ENCODE measurements at places on chromosomes 6 and 20.

GRCh38 chr6:158028421-158028820, 46.8 kb downstream of the SYNJ2 start:
- no peak for DNase-seq

GRCh38 chr6:37709250-37709931, 11.7 kb upstream of the MDGA1 start:
- no peak for DNase-seq

DNA sequence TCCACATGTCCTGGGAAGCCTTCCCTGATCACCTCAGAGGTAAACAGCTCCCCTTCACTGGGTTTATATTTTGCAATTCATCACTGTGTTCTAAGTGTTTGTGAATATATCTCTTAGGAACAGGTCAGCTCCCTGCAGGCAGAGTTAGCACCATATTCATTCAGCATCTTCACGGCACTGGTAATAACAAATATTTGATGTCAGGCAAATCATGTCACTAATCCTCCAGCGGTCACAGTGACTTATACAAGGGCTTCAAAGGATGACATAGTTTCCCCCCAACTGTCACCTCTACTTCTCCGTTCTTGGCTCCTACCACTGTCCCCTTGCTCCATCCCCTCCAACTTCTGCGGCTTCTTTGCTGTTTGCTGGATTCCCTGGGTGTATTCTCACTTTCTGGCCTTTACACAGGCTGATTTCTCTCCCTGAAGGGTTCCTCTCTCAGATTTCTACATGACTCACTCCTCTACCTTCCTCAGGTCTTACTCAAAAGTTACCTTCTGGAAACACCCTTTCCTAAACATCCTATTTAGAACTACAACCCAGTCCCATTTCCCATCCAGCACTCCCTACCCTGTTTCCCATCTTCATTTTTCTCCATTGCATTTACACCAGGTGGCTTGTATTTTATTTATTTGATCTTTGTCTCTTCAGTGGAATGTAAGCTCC, 66.6 kb downstream of the NHLRC1 start:
- no peak for DNase-seq

GRCh38 chr6:116945809-116946208, 68.8 kb downstream of the RFX6 start:
- no peak for DNase-seq

DNA sequence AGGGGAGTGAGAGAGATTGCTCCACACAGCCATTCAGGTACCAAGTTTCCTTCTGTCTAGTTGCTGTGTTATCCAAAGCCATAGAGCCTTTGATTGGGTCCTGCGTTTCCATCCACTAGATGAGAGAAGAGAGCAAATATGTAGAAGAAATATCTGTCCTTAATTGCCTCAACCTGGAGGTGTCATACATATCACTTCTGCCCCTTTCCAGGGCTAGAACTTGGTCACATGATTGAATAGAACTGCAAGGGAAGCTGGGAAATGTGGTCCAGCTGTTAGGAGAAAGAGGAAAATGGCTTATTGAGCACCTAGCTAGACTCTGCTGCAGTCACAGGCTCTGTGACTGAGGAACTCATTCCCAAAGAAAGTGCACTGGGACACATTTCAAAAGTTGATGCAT, 115.6 kb upstream of the JAG1 start:
- DNase-seq: no peak

DNA sequence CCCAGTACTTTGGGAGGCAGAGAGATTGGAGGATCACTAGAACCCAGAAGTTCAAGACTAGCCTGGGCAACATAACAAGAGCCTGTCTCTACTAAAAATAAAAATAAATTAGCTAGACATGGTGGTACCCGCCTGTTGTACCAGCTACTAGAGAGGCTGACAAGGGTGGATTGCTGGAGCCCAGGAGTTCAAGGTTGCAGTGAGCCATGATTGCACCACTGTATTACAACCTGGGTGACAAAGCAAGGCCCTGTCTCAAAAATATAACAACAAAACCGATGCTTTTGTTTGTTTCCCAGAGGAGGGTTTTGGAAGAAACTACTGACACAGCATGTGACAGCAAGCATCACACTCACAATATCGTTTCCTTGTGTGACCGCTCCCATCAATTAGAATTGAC, 119.6 kb downstream of the TSHZ2 start:
- DNase-seq: no peak

- DNase-seq: no peak
Measured at GRCh38 chr6:657743-658142, 843 bp upstream of the HUS1B start.

- DNase-seq: no peak
Measured at GRCh38 chr6:144485531-144485930, 200.4 kb downstream of the UTRN start.

DNA sequence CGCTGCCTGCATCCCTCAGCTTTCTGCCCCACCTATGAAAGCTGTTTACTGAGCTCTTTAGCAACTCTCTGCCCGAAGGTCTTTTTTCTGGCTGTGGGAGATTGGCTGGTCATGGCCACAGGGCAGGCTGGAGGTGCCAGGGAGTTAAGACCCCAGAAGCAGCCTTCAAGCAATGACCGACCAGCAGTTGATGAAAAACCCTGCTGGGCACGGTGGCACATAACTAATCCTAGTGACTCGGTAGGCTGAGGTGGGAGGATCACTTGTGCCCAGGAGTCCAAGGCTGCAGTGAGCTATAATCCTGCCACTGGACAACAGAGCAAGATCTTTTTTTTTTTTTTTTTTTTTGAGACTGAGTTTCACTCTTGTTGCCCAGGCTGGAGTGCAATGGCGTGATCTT, 20.4 kb upstream of the ITPR3 start:
- DNase-seq: no peak

- DNase-seq: no peak
Measured at GRCh38 chr20:44004306-44004915, 89.8 kb downstream of the TOX2 start.

DNA sequence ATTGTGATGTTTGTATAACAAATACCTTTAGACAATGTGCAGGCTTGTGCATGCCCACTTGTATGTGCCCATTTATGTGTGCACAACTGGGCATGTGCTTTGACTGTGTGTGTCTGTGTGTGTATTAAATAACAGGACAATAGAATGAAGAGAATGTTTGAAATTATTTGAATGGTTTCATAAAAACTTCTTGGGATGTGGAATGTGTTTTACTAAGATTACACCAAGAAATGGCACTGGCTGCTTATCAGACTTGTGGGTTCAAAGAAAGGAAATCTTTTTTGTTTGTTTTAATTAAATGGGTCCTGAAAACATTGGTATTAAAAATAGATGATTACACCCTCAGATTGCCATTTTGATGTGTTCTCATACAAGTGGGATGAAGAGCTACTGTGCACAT, 191.6 kb upstream of the CCN2 start:
- no peak for DNase-seq

- DNase-seq: no peak
Measured at GRCh38 chr6:56688521-56688920, 45.8 kb upstream of the DST start.

DNA sequence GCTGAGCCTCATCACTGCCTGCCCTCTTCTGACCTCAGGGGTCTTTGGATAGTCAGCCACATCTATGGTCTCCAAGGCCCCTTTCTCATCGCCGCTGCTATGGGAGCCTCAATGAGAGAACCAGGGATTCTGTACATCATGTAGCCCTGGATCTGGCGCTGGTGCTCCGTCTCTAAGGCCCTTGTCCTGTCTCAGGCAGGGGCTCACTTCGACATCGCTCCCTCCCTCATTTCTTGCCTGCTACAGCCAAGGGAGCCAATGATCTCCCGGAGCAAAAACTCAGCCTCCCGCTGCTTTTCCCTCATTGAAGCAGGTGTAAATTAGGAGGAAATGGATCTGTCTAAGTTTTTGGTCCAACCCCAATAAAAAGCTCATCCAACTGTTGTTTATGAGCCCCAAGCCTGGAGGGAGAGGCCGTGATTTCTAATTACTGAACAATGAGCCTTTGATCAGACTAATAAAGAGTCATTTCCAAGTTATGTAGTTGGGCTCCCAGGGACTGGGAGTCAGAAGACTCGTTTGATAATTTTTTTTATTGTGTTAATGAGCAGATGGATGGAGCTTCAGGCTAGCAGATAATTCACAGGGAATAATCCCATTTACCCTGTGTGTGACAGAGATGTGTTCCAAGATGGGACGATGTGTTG, 30.9 kb downstream of the LBP start:
- DNase-seq: no peak

DNA sequence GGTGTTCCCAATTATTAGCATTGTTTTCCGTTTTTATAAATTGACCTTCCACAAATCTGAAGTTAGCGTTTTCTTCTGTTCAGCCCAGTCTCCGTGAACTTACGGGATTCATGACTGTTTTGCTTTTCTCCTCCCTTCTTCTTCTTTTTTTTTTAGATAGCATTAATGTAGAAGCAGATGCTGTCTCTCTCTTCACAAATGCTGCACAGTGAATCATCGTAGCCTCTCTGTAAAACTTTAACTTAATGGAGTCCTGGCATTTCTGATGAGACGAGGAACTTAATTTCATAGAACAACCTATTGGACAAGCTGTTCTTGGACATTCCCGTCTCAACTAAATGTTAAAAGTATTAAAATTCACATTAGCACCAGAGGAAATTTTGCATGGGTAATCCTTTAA, 138.0 kb upstream of the EEF1E1 start:
- DNase-seq: no peak

DNA sequence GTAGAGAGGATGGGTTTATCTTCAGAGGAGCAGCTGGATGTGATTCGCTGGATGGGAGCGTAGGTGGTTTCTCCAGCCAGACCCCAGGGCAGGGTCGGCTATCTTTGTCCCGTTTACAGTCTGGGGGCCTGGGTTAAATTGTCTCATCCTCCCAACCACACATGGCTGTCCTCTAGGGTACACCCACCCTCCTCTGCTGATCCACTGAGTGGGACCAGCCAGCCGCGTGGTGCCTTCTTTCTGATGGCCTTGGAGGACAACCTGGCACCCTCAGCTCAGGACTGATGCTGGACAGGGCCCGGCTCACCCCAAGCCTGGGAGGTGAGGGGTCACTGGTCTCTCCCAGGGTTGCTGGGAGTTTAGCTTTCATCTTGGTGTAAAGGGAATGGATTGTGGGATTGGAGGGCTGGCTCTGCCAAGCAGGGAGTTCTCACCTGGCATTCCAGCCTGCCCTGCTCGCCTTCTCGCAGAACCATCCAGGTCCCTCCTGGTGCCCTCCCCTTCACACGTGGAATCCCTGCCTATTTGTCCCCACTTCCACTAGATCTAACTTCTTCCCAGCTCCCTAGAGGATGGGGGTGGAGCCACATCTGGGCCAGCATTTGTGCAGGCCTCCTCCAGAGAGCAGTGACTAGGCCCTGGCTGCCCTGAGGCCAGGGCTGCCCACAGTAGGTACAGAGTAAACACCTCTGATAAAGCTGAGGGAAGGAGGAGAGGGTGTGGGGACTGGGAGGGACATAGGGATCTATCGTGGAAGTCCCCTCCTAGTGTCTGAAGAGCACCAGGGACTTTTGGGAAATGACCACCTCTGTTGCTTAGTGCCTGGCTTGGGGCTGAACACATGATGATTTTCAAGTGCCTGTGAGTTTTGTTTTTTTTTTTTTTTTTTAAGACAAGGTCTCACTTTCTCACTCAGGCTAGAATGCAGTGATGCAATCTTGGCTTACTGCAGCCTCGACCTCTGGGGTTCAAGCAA, 1.6 kb downstream of the ITPR3 start:
- DNase-seq: no peak

- DNase-seq: no peak
Measured at GRCh38 chr6:106473812-106474211, 113.3 kb downstream of the CRYBG1 start.

DNA sequence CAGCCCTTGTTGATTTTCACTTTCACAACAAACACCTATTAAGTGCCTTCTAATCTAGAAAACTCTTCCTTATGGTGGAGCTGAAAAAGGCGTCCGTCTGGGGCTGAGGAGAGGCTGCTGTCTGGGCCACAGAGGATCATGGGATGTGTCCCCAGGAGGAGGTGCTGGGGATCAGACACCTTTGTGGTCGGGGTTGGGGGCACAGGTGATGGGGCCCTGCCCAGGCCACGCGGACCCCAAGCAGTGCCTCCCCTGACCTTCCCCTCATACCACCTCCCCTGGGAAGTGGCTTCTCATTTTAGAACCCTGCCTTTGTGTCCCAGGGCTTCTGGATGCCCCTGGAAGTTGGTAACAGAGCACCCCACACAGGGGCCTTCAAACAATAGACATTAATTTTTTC, 41.1 kb downstream of the SUN5 start:
- DNase-seq: no peak

- DNase-seq: no peak
Measured at GRCh38 chr6:129342796-129343195, 367.2 kb downstream of the ARHGAP18 start.

DNA sequence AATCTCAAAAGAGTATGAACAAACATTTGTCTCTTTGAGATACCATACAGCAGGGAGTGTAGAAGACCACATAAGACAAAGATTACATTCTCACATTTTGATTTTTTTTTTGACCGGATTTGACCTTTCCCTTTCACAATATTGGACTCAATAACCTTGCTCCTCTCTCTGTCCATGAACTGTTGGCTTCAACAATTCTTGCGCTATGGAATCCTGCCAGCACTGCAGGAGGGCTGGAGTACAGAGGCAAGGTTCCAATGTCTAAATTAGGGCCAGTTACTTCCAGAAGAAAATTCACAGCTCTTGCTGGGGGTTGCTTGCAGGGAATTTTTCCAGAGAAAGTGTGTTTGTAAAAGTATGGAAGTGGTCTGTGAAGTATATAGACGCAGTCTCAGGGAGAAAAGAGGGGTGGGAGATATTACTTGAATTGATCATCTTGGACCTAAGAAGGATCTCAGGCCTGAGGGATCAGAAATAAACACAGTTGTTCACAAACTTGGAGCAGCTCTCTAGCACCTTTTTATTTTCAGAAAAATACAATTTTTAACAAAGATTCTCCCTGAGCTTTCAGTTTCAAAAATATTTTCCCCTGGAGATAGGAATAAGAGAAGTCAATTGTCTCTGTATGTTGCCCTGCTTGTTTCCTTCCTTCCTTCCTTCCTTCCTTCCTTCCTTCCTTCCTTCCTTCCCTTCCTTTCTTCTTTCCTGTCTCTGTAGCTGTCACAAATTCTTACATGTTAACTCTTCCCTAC, 765.9 kb downstream of the BCKDHB start:
- DNase-seq: no peak

GRCh38 chr6:12078014-12078413, 65.9 kb downstream of the HIVEP1 start:
- DNase-seq: no peak

DNA sequence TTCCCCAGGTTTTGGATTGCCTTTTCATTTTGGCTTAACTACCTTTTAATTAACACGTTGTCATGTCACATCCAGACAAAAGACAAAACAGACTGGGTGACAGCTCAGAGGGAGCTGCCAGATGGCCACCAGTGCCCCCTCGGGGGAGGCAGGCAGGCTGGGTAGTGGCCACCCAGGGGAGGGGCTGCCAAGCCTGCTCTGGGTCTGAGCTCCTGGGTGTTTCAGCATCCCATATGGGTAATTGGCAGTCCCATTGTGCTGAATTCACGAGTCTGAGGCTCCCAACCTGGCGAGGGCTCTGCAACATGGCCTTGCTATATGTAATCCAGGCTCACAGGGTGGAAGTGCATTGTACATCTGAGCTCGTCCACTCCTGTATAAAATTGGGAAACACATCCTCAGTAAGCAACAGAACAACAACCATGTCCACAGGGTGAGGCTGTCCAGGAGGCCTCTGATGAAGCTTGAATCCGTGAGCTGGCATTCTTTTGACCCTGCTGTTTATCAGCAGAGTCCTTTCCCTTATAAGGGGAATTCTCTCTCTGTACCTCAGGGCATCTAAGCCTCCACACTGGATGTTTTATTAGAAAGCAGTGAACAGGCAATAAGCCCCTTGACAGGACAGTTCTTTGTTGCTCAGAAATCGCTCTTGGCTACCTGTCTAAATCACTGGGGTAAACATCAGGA, 111.7 kb upstream of the SLC22A23 start:
- no peak for DNase-seq

GRCh38 chr6:15387118-15387517, 141.2 kb downstream of the JARID2 start:
- DNase-seq: no peak

Data from neural crest cell (in vitro differentiated cells).